ENCODE measurements at places on chromosomes 7 and 10. TPM values are rescaled to one million over a fixed set of nuclear protein-coding genes. Genes with fewer than 3 reads are reported as not detected.

DNA sequence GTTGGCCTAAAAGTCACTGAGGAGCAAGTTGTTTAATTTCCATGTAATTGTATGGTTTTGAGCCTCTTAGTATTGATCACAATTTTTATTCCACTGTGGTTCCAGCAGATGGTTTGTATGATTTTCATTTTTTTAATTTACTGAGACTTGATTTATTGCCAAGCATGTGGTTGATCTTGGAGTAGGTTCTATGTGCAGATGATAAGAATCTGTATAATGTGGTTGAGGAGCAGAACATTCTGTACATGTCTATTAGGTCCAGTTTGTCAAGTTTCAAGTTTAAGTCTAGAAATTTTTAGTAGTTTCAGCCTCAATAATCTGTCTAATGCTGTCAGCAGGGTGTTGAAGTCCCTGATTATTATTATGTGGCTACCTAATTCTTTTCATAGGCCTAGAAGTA lies 22.7 kb upstream of the ZWINT start:
- no peak overlapping the region for H3K27ac ChIP-seq
- no peaks in the 10 kb centered on the region for H3K4me1 ChIP-seq
- H3K4me3 ChIP-seq: no peak overlapping the region
- no peak for DNase-seq
- no peaks in the 10 kb centered on the region for H3K36me3 ChIP-seq
- H3K27me3 ChIP-seq: no peaks in the 10 kb centered on the region

- no peaks in the 10 kb centered on the region for H3K27me3 ChIP-seq
- no peaks in the 10 kb centered on the region for H3K4me1 ChIP-seq
- no peaks in the 10 kb centered on the region for H3K36me3 ChIP-seq
- no peak overlapping the region for H3K27ac ChIP-seq
Measured at GRCh38 chr7:68511281-68511680, 1087.0 kb upstream of the AUTS2 start.

DNA sequence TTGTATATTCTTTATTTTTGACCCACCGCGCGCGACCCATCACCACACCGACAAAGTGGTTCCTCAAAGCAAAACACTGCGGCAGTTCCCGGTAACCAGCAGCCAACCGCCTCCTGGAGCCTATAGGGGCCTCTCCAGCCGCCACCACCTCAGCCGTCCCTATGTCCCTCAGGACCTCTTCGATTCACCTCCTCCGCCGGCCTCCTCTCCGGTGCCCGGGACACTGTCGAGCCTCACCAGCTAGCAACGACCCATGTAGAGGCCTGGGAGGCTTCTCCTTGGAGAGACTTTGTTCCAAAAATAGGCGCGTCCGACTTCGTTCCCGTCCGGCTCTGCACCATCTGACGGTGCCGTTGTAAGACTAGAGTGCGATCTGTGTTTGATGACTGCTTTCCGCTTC lies 158.8 kb downstream of the HGF start:
- H3K4me3 ChIP-seq: no peak overlapping the region
- H3K36me3 ChIP-seq: no peaks in the 10 kb centered on the region
- DNase-seq: no peak
- H3K27ac ChIP-seq: no peak overlapping the region

The AKR1E2 gene
- 2.3 TPM for total RNA-seq

GRCh38 chr7:66542528-66543269 lies 86.0 kb upstream of the KCTD7 start:
- H3K4me1 ChIP-seq: no peaks in the 10 kb centered on the region
- DNase-seq: peak; percentile 36
- H3K27me3 ChIP-seq: no peaks in the 10 kb centered on the region
- H3K4me3 ChIP-seq: no peak overlapping the region

GRCh38 chr7:132002343-132002968 lies 446.0 kb upstream of the PODXL start:
- DNase-seq: no peak
- H3K27me3 ChIP-seq: no peaks in the 10 kb centered on the region
- no peaks in the 10 kb centered on the region for H3K36me3 ChIP-seq
- no peak overlapping the region for H3K27ac ChIP-seq
- no peaks in the 10 kb centered on the region for H3K4me1 ChIP-seq

GRCh38 chr10:62817766-62818425 lies 1.7 kb upstream of the EGR2 start:
- DNase-seq: peak; percentile 81
- H3K27me3 ChIP-seq: peaks cover 70% of the 10 kb centered on the region
- H3K4me3 ChIP-seq: peak overlapping the region; percentile 66

- H3K36me3 ChIP-seq: no peaks in the 10 kb centered on the region
- H3K27me3 ChIP-seq: no peaks in the 10 kb centered on the region
- H3K27ac ChIP-seq: no peak overlapping the region
- H3K4me3 ChIP-seq: no peak overlapping the region
- no peak for DNase-seq
Measured at GRCh38 chr7:94272821-94273583, 121.7 kb upstream of the COL1A2 start.

DNA sequence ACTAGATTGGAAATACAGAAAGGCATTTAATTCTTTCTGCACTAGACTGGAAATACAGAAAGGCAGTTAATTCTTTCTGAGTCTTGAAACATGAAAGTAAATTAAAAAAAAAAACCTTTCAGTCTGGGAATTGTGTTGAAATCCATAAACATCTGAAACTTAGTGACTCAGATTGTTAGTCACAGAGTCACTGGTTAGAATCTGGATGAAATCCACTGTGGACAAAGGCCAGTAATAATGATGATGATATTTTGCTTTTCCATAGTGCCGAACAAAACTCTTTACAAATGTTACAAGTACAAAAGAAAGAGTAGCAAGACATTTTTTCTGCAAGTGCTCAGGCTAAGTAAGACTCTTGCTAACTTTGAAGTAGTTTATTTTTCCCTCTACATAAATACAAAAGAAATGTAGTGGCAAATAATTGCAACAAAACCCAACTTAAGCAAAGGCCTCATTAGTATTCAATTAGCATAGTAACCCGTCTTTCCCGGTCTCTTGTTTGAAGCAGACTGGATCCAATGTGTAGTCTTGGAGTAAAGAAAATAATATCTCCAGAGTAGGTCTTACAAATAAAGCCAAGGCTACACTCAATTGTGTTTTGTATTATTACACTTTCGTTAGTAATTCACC lies 5.8 kb upstream of the PRTFDC1 start:
- no peak overlapping the region for H3K4me3 ChIP-seq
- peak overlapping the region; percentile 83 for H3K27ac ChIP-seq
- peaks cover 31% of the 10 kb centered on the region for H3K4me1 ChIP-seq
- peak; percentile 72 for DNase-seq

The PTEN gene
- total RNA-seq: 374 TPM

The NODAL gene
- total RNA-seq: not detected
